ENCODE measurements at places on chromosomes 4 and X.

- DNase-seq, result no peak
Observed at GRCh38 chr4:152836936-152837335, 57.2 kb downstream of the ARFIP1 start.

- no peak for DNase-seq
Observed at GRCh38 chr4:154740462-154740861, 3.3 kb upstream of the LRAT start.

DNA sequence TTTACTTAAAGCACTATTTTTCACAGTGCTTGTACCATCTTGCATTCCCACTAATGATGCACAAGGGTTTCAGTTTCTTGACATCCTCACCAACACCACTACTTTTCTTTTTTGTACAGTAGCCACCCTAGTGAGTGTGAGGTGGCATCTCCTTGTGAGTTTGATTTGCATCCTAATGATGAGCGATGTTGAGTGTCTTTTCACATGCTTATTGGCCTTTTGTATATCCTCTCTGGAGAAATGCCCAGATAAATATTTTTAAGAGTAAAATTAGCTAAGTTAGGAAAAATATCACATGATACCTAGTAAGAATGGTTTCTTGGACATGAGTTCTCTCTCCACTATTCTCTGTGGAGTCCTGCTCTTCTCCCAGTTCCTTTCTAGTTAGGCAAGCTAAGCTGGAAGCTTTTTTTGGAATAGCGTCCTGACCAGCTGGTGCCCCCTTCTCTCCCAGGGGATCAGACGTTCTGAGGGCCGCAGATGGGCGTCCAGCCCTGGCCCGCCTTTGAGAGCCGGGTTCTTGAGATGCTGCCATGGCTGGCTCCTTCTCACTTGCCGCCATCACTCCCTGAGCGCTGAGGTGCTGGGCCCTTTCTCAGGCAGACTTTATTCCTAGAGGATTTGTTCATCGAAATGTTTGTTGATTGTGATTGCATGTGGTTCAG is 132.1 kb downstream of the ARHGAP10 start:
- no peak for DNase-seq

- no peak for DNase-seq
Observed at GRCh38 chr4:172982151-172982590, 186.4 kb upstream of the GALNT7 start.

DNA sequence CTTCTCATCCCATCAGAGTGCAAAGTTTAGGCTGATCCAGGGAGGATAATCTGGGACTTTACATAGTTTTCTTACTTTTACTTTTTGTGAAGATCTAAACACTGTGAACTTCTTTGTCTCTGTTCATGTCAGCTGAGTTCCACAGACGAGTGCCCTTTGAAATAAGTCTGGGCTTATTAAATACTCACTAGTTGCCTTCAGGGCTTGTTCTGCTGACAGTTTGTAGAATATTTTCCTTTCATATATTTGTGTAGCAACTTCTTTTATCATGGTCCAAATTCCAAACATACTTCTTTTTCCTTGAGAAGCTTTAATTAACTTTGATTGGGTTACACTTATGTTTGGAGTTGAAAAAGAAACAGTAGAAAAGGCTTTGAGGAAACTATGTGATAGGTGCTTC is 109.6 kb downstream of the SH2D1A start:
- no peak for DNase-seq

DNA sequence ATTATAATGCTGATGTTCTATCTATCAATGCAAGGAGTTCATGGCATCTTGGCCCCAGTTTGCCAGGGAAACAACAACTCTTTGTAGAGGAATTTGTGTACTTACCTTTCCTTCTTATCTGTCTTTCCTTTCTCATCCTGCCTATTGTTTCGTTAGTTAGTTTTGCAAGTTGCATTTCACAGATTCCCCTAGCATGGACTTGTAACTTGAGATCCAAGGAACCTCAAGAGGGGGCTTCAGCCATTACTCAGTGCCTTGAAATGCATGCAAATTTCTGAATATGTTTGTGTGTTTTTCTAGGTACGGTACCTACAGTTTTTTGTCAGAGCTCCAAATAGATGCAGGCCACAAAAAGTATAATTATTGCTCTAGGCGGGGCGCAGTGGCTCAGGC is 203.6 kb downstream of the LDB2 start:
- no peak for DNase-seq

DNA sequence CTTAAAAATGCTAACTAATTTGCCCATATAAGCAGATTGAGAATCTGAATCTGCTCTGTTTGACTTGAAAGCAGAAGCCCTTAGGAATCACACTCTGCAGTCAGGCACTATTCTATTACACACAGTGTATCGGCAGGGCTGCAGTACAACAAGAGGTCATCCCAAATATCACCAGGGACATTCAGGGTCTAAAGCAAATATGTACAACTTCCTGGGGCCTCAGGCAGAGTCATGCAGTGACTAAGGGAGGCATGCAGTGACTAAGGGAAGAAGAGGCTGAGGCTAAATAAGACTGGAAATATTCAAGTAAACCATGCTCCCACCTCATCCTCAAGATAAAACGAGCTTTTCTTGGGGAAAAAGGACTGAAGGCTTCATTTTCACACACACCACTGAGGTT is 20.9 kb downstream of the MAPK10 start:
- DNase-seq, result no peak

DNA sequence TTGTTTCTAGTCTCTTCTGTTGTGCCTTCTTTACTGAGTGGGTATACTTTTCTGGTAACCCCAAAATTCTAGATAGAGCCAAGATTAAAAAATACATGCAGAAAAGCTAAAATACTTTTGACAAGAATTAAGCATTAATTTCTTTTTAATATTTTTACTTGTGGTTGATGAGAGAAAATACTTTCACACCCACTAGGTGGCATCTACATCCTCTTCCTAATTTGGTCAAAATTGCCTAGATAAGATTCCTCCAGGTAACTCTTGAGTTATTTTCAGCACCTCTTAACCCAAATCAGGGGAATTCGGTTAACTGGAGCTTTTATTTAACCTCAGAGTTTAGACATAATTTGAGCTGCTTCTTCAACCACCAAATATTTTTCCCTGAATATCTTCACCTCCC is 28.4 kb upstream of the COX7B2 start:
- no peak for DNase-seq

DNA sequence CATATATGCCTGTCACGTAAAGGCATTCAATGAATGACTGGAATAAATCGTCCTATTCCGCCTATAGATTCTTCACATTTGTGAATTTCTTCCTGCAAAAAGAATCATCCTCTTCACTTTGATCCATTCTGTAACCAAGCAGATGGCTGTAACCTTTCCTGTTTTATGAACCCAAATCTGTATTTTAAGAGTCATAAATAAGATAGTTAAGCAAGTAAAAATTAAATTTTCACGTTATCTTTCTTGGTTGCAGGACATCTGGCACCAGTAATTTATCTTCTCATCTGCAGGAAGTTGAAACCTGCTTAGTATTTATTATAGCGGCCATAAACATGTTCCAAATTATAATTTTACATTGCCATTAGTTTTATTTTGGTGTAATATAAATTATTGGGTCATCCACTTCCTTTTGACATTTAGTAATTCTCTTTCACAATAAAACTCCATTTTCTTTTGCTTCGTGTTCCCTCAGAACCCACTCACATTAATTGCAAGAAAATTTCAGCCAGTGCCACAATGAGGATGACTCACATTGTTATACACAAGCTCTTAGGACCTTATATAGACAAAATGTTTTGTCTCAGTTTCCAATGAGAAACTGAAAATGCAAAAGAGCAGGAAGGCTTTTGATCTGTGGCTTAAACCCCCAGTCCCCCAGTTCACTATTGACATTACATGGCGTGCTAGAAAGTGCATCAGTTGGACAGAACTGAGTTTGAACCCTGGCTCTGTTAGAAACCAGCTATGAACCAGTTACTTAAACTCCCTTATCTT is 51.1 kb downstream of the TMEM156 start:
- no peak for DNase-seq

- no peak for DNase-seq
Observed at GRCh38 chrX:1531096-1531890, 5.7 kb downstream of the P2RY8 start.

DNA sequence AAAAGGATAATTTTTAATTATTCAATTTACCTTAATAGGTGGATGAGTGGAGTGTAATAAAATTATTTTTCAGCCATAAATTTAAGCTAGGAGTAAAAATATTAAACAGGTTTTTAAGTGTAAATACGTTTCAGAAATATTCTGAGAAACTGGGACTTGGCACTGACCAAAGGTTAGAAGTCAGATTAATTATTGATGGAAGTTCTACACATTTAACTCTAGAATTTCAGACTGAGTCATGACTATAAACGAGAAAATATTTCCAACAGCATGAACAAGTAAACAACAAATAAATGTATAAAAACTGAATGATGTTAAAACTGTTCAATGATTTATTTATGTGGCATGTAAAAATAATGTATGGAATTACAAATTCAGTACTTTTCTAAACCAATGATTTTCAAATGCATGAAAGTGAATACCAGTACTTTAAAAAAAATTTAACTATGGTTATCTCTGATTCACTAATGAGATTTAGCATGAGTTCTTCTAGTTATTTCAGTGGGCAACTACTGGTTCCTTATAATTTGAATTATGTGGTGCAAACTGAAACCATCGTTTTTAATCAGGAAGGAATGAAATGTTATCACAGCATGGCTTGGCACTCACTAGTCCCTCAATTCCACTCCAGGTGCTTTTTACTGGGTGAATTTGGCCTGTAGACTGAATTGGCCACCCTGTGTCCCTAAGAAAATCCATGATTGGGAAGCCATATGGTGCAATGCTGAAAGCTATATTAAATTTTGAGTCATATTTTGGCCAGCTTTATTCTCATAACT is 244.2 kb downstream of the FSTL5 start:
- DNase-seq, result no peak

GRCh38 chr4:1598206-1599025 is 85.7 kb downstream of the FAM53A start:
- peak; percentile 63 for DNase-seq

GRCh38 chr4:187679450-187679849 is 316.1 kb upstream of the ZFP42 start:
- DNase-seq, result no peak

DNA sequence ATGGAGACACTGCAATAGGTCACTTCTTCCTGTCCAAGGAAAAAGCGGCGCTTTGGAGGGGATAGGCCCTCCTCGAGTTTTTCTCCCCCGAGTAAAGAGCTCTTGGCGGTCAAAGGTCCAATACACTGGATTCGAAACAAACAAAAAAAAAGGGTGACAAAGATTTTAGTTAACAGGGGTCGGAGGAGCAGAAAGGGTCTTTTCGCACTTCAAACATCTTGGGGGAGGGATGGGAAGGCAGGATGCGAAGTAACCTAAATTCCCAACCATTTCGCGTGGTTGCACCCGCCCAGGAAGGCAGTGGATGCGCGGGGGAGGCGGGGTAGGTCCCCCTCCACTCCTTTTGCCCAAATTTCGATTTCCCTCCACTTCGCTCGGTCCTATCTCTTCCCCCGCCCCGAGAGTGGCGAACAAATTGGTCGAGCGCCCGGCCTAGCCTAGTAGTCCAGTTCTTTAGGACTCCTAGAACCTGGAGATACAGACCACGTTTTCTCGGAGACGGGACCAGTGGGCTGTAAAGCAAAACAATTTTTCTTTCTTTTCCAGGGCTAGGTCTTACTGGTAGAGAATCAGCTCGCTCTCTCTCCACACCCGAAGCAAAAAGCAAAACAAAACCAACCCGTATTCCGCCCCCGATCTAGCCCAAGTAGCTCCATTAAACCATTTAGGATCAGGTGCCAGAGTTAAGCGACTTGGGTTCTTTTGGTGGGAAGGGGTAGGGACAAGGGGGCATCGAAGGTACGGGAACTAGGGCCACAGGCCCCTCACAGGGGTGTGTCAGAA is 2.0 kb upstream of the STAG2 start:
- peak; percentile 84 for DNase-seq

- DNase-seq, result no peak
Observed at GRCh38 chr4:78581618-78582017, 30.0 kb downstream of the ANXA3 start.

GRCh38 chr4:2832981-2833670 is 10.5 kb upstream of the ADD1 start:
- no peak for DNase-seq

DNA sequence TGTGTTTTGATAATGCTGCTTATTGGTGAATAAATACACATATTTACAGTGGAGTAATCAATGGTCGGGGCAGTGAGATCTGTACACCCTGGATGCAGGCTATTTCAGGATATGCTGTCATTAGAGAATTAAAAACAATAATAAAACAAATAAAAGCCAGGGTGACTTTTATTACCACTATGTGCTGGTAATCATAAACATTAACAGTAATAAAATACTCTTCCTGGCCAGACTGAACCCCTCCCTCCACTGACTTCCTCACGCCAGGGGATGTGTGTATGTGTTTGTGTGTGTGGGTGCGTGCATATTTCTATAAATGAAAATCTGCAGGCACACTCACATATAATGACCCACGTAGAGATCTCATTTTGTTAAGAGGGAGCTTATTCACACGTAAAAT is 98.0 kb upstream of the MAP9 start:
- DNase-seq, result no peak

DNA sequence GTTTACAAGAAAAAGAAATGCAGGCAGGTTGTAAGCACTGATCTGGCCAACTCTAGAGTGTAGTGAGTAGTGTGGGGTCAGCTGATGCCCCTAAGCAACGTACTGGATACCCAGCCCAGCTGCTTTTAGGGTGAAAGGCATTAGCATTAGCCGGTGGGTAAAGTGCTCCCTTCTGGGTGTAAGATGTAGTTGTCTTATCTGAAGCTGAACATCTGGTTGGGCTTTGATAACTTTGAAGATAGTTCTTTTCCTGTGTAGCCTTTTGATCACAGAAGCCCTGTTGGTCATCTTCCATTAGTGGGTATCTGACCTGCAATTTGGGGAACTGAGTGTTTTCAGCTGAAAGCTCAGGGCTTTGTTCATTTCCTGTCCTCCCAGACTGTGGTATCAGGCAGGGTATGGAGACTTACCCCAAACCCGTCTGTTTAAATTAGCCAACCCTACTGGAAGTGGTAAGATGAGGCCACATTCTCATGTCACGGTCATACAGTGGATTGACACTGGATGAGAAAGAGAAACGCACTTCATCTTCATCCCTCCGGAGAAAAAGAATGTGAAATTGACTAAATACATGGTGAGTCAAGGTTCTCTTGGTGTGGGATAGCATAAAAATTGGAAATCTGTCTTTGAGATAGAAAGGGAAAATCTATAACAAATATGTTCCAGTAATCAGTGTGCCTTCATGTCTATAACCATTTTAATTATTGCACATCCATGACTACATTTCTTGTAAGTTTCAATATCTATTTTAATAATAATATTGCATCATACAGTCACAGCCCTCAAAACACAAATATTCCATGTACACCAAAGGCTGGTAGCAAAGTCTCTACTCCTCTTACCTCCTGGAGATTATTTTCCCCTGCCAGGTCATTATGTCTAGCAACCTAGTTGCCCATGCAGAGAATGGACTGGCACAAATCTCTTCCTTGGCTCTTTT is 8.7 kb downstream of the RHOH start:
- DNase-seq, result no peak
